Activated naive CD4-positive, alpha-beta T cell treated with anti-CD3 and anti-CD28 coated beads, Interleukin-2, amount 50 U/mL, for 16 hours (primary cell): ENCODE measurements at places on chromosomes 7 and 10.

DNA sequence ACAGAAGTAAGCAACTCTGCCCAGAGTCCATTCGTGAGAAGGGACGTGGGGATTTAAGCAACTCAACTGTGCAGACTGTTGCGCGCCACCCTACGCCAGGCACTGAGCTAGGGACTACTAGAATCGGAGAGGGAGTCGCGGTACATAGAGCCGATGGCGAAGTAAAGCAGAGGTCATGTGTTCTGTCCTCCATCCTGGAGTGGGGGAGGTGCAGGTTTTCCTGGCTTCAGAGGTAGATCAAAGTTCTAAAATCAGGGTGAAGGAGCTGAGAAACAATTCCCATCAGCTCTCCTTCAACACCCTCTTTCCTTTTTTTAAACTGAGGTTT is 23.2 kb downstream of the SLC35G1 start:
- no peak for DNase-seq

DNA sequence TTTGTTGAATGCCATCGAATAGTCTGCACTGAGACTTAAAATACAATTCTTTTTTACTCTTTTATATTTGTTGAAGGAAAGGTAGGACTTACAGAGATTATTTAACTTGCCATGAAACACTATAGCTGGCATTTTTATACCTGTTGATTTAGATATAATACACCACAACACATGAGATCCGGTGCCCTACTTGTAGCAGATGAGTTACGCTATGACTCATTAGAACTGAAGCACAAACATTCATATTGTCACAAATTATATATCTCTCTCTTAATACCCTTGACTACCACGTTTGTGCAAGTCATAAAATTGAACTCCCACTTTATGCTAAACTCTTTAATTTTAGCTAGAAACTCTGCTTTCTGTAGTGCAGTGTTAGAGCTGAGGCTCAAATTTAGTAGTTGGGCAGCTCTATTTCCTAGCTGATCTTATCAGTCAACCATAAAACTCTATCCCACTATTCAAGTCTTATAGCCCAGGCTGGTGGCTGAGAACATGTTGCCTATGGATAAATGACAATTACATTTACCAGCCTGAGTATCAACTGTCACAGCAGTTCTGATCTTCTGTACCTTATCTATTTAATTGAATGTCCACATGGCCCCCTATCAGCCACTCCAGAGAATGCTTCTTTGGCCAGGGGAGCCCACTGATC is 137.4 kb upstream of the SEMA3D start:
- DNase-seq = no peak

DNA sequence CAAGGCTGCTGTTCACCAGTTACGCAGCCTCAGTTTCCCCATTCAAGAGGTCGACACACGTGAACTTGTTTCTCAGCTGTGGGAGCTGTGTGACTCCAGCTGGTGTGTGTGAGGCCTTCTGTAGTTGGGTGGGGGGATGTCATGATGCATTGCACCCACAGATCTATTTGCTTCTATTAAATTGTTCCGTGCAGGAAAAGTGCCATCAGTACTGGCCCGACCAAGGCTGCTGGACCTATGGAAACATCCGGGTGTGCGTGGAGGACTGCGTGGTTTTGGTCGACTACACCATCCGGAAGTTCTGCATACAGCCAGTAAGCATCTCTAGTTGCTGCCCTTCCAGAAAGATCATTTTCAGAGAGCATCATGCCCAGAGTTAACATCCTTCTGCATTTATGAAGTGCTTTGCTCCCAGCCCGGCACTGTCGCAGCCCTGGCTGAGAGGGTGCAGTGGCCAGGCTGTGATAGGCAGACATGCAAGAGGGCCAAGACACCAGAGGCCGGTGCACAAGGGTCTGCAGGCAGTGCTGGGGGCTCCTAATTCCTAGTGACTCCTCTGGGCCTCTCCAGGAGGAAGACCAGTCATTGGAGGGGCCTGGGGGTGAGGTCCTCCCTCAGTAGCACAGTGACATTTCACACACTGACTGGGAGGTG is 60.2 kb downstream of the MKI67 start:
- DNase-seq = no peak

DNA sequence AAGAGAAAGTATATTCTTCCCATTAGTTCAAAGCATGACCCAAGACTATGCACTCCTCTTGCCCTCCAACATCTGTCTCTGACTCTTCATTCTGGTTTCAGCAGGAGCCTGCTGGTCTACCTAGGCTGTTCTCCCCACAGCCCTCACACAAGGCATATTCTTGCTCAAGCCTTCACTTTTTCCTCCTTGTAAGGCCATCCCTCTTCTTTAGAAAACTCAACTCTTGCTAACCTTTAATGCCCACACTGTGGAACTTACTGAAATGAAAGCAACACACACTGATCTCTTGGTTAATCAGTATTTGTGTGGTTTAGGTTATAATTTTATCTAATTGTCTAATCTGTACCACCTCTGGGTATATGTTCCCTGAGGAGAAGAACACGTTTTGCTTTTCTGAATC is 75.8 kb downstream of the PRKCQ start:
- no peak for DNase-seq

GRCh38 chr7:23712368-23713284 is 2.6 kb downstream of the STK31 start:
- no peak for DNase-seq

DNA sequence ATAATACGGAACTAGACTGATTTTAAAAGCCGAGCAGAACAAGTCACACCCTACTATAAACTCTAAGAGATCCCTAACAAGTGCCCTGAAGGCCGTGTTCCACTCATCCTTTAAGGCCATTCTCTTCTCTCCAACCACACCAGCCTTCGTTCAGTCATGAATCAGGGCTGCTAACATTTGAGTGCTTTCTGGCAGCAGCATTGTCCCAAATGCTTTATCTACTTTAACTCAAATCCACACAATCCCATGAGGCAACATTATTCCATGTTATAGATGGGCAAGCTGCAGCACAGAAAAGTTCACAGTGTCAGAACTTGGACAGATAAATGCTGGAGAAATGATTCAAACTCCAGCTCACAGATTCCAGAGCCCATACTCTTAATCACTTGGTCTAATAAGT is 73.5 kb downstream of the MALSU1 start:
- no peak for DNase-seq
